ENCODE measurements at places on chromosomes 6 and 20.

DNA sequence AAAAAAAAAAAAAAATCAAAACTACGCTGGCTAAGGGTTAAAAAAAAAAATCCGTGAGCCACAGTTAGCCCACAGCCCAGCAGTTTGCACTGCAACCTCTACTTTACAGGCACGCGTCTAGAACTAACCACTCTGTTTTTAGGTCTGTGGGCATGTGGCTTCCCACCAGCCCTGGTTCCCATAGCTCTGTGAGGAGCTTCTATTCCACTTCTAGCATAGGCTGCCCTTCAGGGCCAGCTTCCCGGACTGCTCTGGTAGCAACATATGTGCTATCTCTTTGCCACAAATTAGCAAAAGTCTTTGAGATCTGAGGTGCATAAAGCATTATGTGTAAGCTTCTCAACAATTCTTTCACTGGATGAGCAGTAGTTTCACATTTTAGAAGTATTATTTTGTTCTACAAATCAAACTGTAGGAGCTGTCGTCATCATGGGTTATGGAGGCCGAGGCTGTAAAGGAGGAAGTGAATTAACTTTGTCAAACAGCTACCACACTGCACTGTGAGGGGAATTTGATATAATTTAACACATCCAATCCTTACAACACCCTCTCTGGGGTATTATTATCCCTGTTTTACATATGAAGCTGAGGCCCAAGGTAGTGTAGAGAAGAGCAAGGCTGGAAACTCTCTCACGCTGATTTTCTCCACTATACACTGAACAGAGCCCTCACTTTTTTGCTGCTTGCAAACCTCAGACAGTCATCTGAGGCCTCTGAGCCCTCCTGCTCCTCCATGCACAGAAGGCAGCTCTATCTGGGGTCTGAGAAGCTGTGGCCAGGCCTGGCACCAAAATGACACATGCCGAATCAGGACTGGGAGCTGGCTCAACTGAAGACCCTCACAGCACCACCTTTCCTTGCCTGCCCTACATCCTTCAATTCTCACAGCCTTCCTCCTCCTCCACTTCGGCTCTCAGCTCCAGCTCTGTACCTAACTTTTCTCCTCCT lies 35.4 kb downstream of the MAN1A1 start:
- no peaks in the 10 kb centered on the region for H3K4me1 ChIP-seq
- H3K27me3 ChIP-seq: no peaks in the 10 kb centered on the region
- no peak for DNase-seq
- no peaks in the 10 kb centered on the region for H3K36me3 ChIP-seq
- no peak overlapping the region for H3K4me3 ChIP-seq

GRCh38 chr20:32971703-32972161 lies 32.5 kb downstream of the SUN5 start:
- H3K27ac ChIP-seq: no peak overlapping the region
- H3K4me3 ChIP-seq: no peak overlapping the region
- H3K4me1 ChIP-seq: no peaks in the 10 kb centered on the region

DNA sequence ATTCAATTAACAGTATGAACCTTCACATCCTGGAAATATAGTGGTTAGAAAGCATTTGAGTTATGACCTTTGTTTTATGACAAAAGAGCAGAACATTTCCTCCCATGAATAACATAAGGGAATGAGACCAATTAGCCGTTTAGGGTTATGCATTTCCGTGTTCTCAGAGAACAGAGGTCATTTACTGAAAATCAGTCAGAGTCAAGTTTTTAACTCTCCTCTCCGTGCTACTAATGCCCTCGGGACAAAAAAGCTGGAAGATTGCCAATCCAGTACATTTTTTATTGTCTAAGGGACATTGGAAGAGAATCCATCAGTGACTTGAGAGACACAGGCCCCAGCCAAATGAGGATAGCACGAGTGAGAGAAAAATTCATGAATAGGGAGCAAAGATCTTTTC lies 632.7 kb downstream of the RFPL4B start:
- DNase-seq: no peak
- no peak overlapping the region for H3K4me3 ChIP-seq
- no peaks in the 10 kb centered on the region for H3K4me1 ChIP-seq
- no peak overlapping the region for H3K27ac ChIP-seq
- no peaks in the 10 kb centered on the region for H3K27me3 ChIP-seq

DNA sequence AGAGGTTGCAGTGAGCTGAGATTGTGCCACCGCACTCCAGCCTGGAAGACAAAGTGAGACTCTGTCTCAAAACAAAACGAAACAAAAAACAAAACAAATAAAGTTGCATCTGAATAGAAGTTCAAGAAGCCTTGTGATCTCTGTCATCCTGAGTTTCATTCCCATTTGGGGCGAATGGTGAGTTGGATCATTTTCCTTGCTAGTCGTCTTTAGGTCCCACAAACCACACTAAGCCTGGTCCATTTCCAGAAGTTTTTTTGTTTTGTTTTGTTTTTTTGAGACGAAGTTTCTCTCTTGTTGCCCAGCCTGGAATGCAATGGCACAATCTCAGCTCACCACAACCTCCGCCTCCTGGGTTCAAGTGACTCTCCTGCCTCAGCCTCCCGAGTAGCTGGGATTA lies 33.8 kb downstream of the ZNF217 start:
- no peaks in the 10 kb centered on the region for H3K4me1 ChIP-seq
- no peak overlapping the region for H3K4me3 ChIP-seq
- H3K27ac ChIP-seq: no peak overlapping the region
- DNase-seq: no peak
- H3K27me3 ChIP-seq: no peaks in the 10 kb centered on the region

- DNase-seq: no peak
- no peaks in the 10 kb centered on the region for H3K27me3 ChIP-seq
- H3K36me3 ChIP-seq: no peaks in the 10 kb centered on the region
- no peak overlapping the region for H3K4me3 ChIP-seq
Measured at GRCh38 chr20:24096264-24096663, 107.7 kb upstream of the GGTLC1 start.

DNA sequence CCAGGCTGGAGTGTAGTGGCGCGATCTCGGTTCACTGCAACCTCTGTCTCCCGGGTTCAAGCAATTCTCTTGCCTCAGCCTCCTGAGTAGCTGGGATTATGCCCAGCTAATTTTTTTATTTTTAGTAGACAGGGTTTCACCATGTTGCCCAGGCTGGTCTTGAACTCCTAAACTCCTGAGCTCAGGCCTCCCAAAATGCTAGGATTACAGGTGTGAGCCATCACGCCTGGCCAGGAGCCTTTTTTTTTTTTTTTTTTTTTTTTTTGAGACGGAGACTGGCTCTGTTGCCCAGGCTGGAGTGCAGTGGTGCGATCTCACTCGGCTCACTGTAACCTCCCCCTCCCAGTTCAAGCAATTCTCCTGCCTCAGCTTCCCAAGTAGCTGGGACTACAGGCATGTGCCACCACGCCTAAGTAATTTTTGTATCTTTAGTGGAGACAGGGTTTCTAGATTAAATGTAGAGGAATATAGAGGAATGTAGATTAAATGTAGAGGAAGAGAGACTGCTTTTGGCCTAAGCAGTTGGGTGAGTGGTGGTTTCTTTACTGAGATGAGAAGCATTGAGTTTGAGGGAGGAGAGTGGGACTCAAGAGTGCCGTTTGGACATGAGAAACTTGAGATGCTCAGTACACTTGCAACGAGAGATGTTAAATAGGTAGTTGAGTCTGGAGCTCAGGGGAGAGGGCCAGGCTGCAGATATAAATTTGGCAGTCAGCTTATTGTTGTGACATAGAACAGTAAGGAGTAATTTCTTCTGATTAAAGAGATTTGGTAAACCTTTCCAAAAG lies 16.7 kb downstream of the VAPB start:
- no peak overlapping the region for H3K4me3 ChIP-seq
- H3K36me3 ChIP-seq: no peaks in the 10 kb centered on the region
- no peak for DNase-seq
- no peaks in the 10 kb centered on the region for H3K27me3 ChIP-seq
- H3K27ac ChIP-seq: no peak overlapping the region

- no peak for DNase-seq
- H3K4me3 ChIP-seq: no peak overlapping the region
- H3K27ac ChIP-seq: no peak overlapping the region
- no peaks in the 10 kb centered on the region for H3K27me3 ChIP-seq
- no peaks in the 10 kb centered on the region for H3K36me3 ChIP-seq
Measured at GRCh38 chr6:156513504-156513903, 263.7 kb upstream of the ARID1B start.

DNA sequence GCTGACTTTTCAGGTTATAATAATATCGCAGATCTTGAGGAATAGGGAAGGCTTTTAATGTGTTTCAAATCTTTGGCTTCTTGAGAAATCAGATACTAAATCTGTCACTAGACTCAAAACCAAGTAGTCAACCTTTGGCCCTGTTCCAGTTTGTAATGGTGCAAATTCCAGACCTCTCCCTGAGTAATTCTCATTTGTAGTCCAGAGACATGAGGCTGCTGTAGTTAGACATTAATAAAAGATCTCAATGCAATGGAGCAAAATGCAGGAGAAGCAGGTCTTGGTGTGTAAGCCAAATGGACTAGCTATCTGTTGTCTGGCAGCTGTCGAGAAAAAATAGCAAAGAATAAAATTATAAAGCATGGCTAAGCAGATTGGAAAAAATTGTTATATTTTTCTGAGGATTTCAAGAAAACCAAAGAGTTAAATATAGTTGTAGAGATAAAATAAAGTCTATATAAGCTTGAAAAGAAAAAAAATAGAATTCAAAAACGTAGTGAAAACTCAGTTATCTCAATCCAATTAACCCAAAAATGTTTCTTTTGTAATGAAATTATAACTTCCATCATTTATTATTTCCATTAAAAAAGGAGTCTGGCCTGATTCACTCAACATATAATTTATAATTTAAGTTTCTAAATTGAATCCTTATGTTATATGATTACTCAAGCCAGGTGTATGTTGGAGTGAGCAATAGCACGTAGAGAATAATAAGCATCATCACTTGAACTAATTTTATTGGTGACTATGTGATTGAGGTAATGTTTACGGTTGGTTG lies 161.5 kb upstream of the ADGRB3 start:
- no peak overlapping the region for H3K4me3 ChIP-seq
- no peak for DNase-seq
- H3K27me3 ChIP-seq: no peaks in the 10 kb centered on the region
- no peaks in the 10 kb centered on the region for H3K4me1 ChIP-seq
- no peak overlapping the region for H3K27ac ChIP-seq
- H3K36me3 ChIP-seq: no peaks in the 10 kb centered on the region

DNA sequence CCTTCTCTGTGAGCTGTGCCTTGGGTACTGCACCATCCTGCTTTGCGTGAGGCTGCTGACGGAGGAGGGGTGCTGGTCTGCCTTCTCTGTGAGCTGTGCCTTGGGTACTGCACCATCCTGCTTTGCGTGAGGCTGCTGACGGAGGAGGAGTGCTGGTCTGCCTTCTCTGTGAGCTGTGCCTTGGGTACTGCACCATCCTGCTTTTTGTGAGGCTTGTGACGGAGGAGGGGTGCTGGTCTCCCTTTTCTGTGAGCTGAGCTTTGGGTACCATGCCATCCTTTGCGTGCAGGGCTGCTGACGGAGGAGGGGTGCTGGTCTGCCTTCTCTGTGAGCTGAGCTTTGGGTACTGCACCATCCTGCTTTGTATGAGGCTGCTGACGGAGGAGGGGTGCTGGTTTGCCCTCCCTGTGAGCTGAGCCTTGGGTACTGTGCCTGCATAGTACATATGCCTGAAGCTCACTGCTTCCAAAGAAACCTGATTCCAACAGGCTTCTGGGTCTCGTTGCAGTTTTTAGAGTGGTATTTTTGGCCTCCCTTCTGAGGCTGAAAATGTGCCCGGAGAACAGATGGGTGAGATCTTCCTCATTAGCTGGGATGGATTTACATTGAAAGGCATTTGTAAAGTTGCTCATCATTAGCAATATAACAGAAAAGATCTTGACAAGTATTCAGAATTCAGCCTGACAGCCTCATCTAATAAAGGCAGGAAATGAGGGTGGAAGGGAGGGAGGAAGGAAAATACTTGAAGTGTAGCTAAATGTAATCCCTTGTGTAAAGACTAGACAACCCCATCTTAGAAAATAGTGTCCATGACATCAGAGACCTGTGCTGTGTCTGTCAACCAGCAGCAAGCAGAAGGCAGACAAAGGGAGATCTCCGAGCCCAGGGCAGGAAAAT lies 46.8 kb upstream of the UNC93A start:
- no peaks in the 10 kb centered on the region for H3K27me3 ChIP-seq
- H3K4me1 ChIP-seq: no peaks in the 10 kb centered on the region
- no peak for DNase-seq
- no peak overlapping the region for H3K4me3 ChIP-seq
- no peaks in the 10 kb centered on the region for H3K36me3 ChIP-seq

DNA sequence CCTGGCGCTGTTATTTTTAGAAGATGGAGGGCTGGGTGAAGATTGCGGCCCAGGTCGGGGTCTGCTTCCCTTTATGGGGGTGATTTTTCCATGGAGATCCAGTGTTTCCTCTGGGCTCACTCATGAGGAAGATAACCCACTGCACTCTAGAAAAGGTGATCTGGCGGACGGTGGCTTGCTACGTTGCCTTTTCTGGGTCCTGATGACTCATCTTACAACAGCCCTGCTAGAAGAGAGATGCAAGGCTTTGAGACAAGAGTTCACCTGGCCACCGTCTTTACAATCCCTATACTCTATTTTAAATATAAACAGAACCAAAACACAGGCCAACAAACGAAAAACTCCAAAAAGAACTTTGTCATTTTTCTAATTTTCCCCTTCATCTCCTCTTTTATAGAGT lies 182.1 kb upstream of the EXOC2 start:
- H3K27me3 ChIP-seq: peaks cover 3% of the 10 kb centered on the region
- H3K4me1 ChIP-seq: no peaks in the 10 kb centered on the region
- H3K4me3 ChIP-seq: no peak overlapping the region
- no peaks in the 10 kb centered on the region for H3K36me3 ChIP-seq
- no peak for DNase-seq
- no peak overlapping the region for H3K27ac ChIP-seq

GRCh38 chr6:7156643-7157278 lies 49.0 kb downstream of the RREB1 start:
- peak overlapping the region; percentile 11 for H3K27ac ChIP-seq
- H3K27me3 ChIP-seq: no peaks in the 10 kb centered on the region
- peaks cover 3% of the 10 kb centered on the region for H3K4me1 ChIP-seq
- H3K4me3 ChIP-seq: no peak overlapping the region
- DNase-seq: no peak
- no peaks in the 10 kb centered on the region for H3K36me3 ChIP-seq

- H3K27me3 ChIP-seq: no peaks in the 10 kb centered on the region
- DNase-seq: no peak
- peaks cover 7% of the 10 kb centered on the region for H3K4me1 ChIP-seq
- H3K4me3 ChIP-seq: peak overlapping the region; percentile 97
Measured at GRCh38 chr20:36540551-36541211, 638 bp upstream of the MYL9 start.

DNA sequence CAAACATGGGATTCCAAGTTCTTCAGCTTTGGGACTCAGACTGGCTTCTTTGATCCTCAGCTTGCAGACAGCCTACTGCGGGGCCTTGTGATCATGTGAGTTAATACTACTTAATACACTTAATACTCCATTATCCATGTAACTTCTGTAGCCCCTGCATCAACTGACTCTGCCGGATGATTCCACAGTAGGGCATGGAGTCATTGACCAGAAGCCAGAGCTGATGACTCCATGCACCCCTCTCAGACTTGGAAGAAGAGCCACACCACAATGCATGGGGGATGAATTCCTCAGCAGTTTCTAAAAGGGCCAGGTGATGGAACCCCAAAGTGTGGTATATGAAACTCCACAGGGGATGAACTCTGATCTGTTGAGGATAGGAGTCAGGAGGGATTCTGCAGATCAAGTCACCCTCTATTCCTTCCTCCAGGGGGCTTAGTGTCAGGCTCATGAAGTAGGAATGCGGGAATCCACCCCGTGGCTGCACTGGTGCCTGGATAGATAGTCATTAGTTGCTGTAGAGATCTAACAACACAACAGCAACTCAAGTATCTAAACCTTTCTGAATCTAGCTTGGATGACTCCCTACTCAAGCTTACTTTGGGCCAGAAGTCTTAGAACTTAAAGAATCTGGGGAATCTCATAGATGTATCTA lies 70.2 kb downstream of the GPR6 start:
- no peak overlapping the region for H3K27ac ChIP-seq
- no peak overlapping the region for H3K4me3 ChIP-seq
- no peaks in the 10 kb centered on the region for H3K36me3 ChIP-seq
- DNase-seq: no peak
